CD4-positive, alpha-beta T cell treated with Interleukin-6 at 100 ng/mL for 8 hours (primary cell): ENCODE measurements at places on chromosomes 2 and 18.

GRCh38 chr2:68244456-68244855 lies 7.9 kb downstream of the PPP3R1 start:
- DNase-seq = no peak

- no peak for DNase-seq
These were observed 2.8 kb downstream of the INSIG2 start for GRCh38 chr2:118091140-118091478.

- DNase-seq = no peak
These were observed 61.1 kb upstream of the TFPI start for GRCh38 chr2:187615364-187615763.

DNA sequence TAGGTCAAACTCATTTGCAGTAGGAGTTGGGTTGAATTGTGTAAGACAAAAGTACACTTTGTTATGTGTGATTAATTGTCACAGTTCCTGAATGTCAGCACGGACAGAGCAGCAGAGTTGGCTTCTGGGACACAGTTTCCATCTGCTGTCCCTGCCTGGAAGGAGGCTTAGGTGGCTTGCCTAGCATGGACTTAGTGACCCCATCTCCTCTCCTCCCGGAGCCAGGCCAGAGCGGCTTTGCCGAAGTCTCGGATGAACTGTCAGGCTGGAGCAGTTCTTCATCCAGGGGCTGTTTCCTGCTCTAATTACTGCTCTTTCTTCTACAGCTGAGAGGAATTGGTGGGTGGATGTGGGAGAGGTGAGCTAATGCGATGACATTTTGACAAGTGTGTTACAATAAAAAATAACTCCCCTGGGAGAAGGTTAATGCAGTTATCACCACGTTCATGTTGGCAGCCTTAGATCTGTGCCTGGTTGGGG lies 102.0 kb downstream of the SH3RF3 start:
- DNase-seq = no peak

GRCh38 chr2:192007581-192008228 lies 160.8 kb upstream of the CAVIN2 start:
- DNase-seq = no peak

- DNase-seq = no peak
These were observed 13.2 kb upstream of the DNAJC27 start for GRCh38 chr2:24984912-24985311.

- no peak for DNase-seq
These were observed 40.3 kb upstream of the YPEL5 start for GRCh38 chr2:30106543-30106942.

GRCh38 chr18:44801781-44802180 lies 121.1 kb downstream of the SETBP1 start:
- no peak for DNase-seq

DNA sequence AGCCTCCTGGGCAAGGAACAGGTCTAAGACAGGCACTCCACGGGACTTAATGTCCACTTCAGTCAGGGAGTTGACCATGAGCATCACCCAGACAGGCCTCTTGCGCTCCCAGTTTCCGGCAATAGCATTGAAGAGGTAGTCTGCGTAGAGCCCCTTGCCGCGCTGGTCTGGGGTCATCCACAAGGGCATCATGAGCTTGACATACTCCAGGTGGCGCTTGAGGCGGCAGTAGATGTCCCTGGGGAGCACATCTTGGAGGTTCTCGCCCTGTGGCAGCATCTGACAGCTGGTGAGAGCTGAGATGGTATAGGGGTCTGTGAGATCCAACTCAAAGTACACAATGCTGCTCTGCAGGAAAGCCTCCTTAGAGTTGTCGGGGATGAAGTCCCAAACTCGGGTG lies 10.6 kb downstream of the TRABD2A start:
- DNase-seq = no peak

DNA sequence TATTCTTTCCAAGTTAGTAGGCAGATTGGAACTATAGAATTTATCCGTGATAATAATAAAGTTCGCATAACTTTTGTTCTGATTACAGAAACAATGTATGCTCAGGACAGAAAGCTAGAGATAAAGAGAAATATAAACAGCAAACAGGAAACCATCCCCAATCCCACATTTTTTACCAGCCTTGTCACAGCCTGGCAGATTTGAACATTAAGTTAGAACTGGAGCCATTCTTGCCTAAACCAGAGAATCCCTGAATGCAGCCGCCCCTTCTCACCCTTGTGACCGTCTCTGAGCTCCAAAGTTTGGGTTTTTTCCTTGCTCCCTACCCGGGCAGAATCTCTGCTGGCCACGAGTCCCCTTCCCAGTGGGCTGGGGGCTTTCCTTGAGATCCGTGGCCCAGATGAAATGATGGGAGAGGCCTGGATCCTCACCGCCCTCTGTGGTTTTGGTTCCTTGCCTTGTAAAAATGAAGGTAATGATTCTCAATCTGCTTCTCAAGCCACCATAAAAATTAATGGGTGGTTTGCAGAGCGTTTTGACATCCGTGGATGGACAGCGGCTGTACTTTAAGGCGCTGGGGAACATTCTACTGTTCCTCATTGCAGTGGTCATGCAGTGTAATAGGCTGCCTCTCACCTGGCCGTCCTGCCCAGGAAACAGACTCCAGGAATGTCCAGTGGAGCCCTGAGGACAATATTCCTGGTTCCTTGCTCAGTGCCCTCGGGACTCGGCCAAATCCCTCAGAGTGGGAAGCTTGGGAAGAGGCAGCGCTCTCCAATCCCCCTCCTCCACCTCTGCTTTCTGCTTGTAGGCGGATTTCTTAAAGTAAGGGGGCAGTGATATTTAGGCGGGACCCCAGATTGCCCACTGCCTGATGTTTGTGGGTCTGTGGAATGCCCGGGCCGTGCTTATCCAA lies 1.6 kb downstream of the SH3BP4 start:
- DNase-seq = no peak

DNA sequence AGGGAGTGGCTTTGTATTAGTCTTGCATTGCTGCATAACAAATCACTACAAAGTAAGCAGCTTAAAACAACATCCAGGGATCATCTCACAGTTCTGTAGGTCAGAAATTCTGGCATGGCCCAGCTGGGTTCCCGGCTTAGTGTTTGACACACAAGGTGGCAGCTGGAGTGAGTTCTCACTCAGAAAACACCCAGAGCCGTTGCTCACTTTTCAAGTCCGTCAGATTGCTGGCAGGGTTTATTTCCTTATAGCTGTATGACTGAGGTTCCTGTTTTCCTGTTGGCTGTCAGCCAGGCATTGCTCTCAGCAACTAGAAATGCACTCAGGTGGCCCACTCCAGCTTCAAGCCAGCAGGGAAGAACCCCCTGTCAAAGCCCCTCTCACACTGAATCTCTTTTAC lies 324.1 kb downstream of the CCDC178 start:
- no peak for DNase-seq

DNA sequence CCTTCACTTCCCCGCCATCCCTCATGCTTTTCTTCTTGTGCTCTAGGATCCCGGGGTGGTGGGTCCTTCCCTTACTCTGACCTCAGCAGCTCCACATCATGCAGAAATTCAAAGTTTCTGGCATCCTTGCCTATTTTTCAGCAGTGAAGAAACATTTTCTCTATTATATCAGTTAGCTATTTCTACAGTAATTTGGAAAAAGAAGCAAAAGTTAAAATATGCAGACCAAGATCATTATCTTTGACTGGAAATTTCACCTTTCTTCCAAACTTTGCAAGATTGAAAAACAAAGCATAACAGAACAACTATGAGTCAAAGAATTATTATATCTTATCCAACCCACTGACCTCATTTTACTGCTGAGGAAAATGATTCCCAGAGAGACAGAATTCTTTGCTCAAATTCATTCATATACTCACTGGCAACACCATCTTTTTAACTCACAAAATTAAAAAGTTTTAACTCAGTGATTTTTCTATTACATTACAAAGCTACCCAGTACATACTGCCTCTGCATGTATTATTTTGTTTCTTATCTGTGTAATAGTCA lies 40.5 kb downstream of the ANTXR1 start:
- DNase-seq = no peak

DNA sequence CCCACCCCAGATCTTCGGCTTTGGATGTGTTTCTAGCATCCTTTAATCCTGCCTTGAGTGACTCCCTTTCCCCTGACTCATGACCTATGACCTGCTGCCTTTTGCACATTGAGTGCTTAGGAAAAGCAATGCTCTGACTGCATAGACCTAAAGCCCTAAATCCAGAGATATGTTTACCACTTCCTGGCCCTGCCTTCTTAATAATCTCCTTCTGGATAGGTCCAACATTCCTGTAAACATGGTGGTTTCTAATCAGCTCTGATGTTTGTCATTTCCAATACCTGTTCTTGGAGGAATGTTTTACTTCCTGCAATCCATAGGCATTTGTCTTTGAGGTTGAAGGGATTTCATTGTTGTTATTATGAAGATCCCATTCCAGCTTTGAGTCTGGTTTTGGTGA lies 2.3 kb downstream of the SLC3A1 start:
- no peak for DNase-seq

DNA sequence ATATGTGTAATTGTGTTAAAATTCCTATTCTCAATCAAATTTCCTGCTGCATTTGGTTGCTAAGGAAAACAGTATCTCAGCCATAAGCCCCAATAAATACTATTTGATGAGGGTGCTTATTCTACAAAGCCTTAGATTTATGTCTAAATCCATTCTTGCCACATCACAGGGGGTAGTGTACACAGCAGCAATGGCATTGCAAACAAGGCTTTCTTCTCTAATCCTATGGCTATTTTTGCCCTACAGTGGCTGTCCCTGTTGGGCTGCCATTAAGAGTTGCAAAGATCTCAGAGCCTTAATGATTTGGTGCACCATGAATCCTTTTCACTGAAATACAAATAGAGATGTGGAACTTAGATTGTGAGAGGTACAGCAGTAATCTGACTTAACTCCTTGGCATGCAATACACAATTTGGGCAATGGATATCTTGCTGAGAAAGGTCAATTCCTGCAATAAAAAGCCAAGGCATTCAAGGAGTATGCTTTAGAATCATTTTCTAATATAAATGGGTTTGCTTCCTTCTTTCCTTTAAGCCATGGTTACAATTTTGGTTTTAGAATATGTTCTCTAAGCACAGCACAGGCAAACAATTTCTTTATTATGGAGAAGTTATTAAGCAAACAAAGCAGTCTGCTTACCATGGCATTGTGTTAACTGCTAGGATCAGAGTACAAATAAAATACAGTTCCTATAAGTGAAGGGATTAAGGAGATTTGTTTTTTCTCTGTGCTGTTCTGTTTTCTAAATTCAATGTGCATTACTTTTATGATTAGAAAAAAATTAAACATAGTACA lies 69.8 kb upstream of the CD302 start:
- DNase-seq = no peak

GRCh38 chr2:134206031-134206430 lies 47.8 kb upstream of the MGAT5 start:
- DNase-seq = no peak

DNA sequence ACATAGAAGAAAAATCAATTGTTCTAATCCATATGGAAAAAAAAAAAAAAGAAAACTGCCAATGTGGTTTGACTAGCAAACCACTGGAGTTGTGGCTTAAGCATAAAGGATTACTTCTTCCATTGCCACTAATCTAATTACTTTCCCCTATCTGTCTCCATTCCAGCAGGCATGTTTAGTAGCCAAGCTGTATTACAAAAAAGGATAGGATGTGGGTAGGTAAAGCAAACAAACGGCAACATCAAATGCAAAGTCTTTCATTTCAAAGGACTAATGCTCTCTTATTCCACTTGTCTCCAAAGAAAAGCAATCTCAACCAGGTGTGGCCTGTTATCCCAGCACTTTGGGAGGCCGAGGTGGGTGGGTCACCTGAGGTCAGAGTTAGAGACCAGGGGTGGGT lies 36.5 kb downstream of the SLC8A1 start:
- DNase-seq = no peak

- DNase-seq = no peak
These were observed 170.3 kb downstream of the LDLRAD4 start for GRCh38 chr18:13388586-13389490.

- DNase-seq = no peak
These were observed 16.4 kb upstream of the RBM44 start for GRCh38 chr2:237782181-237782580.

DNA sequence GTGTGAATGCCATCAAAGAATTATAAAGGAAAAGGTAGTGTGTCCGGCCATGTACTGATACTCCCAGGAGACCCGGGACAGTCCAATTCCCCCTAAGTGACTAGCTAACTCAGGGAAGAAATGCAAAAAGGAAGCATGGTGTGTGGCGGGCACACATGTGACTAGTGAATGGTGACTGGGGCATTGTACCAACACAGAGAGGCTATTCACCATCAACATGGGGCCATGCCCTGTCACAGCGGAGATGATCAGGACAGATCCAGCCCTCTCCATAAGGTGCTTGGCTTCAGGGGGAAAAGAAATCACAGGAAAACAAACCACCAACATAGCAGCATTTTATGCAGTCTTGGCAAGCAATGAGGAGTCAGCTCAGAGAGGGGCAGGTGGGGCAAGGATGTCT lies 34.3 kb downstream of the FAM168B start:
- DNase-seq = no peak

DNA sequence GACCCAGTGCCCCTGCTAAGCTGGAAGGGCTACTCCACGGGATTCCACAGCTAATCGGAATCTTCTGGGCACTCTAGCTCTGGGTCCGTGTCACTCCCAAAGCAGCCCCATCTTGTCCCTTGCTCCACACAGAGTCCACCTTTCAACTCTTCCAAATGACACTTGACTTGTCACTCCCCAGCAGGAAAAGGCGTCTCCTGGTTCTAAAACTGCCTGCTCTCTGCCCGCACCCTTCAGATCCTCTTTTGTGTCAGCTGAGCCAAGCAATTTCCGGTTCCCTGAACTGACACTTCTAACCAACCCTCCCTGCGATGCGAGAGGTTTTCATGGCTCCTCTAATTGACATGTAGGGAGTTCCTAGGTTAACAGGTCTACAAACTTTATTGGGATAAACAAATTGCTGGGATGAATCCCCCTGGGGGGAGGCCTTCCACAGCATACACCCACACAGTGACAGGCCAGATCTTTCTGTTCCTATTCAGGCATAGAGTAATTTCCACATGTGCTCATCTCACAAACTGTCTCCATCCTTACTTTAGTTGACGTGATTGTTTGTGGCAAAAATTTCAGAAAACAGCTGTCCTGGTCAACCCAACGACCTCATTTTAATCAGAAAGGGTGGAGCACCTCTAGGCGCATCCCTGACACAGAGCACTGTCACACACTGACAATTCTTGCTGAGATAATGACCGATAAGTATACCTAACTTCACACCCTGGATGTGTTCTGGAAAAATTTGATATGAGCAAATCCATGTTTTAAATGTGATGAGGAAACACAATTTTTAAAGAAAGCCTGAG lies 104.9 kb downstream of the RBMS1 start:
- peak; percentile 45 for DNase-seq
